ENCODE measurements at places on chromosomes 16 and 17.

DNA sequence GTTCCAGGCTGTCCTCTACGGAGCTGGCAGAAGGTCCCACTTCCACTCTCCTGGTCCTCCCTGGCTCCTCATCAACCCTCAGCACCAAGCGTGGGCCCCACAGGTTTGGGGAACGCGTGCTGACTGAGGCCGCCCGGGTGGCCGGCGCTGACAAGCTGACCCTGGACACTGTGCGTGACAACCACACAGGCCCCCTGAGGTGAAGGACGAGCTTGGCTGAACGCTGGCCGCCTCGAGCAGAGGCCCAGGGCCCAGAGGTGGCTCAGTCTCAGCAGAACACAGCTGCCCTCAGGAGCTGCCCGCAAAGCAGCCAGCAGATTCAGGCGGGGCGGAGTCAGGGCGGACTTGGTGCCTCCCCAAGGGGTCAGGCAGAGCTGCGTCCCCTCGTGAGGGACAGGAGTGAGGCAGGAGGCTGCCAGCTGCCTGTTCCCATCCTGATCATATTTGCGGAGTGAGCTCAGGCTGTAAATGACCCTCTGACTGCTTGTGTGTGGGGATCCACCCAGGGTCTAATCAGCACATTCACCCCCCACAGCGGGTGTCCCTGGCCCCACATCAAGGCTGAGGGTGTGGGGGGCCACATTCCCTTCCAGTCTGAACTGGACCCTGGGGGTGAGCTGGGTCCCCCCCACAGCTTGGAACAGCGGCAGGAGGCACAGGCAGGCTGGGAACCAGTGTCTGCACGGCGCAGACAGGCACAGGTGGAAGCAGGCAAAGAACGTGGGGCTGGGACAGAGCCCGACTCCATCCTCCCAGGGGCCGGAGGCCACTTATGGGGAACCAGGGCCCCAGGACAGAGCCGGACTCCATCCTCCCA lies 105.1 kb upstream of the METRNL start:
- no peak overlapping the region for H3K27ac ChIP-seq
- DNase-seq: no peak
- no peak overlapping the region for H3K4me3 ChIP-seq

GRCh38 chr17:51461578-51462004 lies 201.2 kb downstream of the UTP18 start:
- H3K36me3 ChIP-seq: no peaks in the 10 kb centered on the region
- H3K27ac ChIP-seq: no peak overlapping the region
- no peaks in the 10 kb centered on the region for H3K27me3 ChIP-seq
- DNase-seq: peak; percentile 70
- no peak overlapping the region for H3K4me3 ChIP-seq

- H3K27ac ChIP-seq: no peak overlapping the region
- no peaks in the 10 kb centered on the region for H3K36me3 ChIP-seq
- no peaks in the 10 kb centered on the region for H3K4me1 ChIP-seq
- no peak for DNase-seq
These were observed 63.9 kb upstream of the RPH3AL start for GRCh38 chr17:416293-417206.

DNA sequence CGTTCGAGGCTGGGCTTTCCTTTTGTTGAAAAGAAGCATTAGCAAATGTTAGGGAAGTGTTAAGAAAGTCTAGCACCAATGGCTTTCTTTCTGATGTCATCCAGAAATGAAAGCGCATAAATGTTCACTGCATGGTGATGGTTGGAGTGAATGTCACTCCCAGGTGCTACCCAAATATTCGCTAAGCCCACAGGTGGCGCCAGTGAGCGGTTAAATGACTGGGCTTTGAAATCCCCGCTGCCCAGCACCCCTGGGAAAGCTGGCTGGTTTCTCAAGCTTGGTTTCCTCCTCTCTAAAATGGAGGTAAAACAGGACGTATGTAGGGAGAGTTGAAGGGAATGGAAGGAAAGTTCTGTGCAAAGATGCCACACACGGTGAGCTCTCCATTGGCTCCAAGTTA lies 104.4 kb downstream of the IRX5 start:
- no peak overlapping the region for H3K4me3 ChIP-seq
- no peak for DNase-seq
- H3K27ac ChIP-seq: no peak overlapping the region

DNA sequence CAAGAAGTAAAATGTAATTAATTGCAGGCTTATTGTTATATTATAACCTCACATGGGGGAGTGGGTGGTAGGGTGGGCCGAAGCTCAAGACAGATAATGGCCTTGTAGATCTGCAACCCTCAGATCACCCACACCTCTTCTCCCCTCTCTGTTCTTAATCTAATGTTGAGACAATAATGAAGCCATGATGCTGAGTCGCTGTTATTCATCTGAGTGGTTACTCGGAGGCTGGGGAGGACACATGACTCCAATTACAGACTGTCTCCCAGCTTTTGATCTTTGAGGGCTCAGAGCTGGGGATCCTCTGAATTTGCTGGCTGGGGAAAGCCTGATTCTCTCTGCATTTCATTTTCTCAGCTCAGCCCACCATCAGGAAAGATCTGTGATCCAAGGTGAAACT lies 275.3 kb downstream of the SHISA9 start:
- H3K4me3 ChIP-seq: no peak overlapping the region
- DNase-seq: no peak
- no peaks in the 10 kb centered on the region for H3K36me3 ChIP-seq

Measured in trophoblast cell (in vitro differentiated cells and primary cell).